ENCODE measurements at places on chromosomes 7 and 10.

GRCh38 chr7:38822549-38822948, 86.4 kb downstream of the VPS41 start:
- no peak for DNase-seq

DNA sequence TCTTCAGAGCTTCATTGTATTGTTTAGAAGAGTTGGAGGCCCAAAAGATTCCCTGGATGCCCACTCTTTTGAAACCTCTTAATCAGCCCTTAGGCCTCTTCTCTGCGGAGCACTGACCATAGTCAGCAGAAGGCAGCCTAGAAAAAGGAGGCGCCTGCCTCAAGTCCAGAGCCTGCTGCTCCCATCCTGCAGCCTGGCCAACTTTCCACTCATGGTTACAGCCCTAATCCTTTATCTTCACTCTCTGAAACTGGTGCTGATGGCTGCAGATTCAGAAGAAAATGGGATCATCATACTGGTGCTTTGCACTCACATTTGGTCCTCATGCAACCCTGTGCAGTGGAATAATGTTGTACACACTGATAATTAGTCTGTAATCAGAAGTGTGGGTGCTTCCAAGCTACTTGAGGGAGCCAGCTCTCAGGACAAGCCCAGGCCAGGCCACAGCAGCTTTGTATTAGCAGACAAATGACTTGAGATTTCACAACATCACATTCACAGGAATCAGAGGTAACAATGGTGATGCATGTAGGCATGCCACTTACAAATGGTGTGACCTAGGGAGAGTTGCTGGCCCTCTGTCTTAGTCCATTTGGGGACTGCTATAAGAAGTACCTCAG, 272.9 kb downstream of the GALNT17 start:
- DNase-seq: no peak

DNA sequence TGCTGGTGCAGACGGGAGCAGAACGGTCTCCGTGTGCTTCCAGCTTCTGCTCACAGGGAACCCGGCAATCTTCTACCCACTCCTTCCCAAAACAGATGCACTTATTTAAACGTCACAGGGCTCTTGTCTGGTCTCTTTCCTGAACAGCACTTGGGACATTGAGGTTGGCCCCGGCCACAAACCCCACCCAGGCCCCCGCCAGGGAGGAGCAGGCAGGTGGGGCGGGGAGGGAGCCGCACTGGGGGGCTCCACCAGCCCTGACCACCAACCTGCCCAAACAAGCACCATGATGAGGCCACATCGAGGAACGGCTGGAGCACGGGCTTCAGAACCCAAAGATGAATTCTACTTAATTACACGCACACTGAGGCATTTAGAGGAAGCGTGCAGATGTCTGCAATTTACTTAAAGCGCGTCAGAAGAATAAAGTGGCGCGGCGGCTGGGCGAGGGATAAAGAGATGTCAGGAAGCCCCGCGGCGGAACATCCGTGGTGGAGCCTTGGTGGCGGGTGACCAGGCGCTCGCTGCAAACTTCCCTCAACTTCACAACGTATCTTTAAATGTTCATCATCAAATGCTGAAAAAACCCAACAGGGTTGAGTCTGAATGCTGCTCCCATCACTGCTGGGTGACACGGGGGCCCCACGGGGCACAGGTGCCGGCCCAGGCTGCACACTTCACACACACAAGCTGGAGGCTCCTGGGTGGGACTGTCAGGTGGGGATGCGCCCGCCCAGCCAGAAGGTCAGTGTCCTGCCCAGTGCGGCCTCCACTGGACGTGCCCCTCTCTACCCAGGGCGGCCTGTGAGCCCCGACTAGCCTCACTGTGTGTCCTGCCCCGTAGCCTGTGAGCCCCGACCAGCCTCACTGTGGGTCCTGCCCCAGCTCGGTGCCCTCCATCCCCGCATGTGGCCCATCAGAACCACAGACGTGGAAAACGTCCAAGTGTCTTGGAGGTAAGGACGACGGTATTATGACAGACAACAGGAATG, 279.2 kb downstream of the MAD1L1 start:
- DNase-seq: no peak

DNA sequence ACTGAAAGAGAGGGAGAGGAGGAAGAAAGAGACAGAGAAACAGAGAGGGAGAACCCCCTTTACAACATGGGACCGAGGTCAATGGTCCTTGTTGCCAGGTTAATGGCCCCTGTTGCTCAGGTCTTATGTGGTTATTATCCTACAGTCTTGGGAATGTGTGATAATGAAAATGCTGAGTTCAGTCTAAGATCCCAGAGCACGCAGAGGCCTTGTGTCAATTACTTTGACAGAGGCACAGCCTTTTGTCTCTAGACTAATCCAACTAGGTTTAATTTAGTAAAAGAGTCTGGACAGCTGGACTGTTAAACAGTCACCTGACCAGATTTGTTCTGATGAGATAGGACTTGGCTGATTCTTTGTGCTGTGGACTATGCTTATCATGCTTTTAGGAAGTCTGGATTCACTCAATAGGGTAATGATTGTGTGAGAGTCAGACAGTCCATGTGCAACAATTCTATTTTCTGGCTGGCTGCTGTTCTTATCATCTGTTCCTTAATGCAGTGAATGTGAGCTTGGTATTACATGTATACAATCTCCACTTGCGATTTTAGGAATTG, 157.4 kb upstream of the MAGI2 start:
- no peak for DNase-seq

- no peak for DNase-seq
Observed at GRCh38 chr7:106740806-106741205, 79.8 kb upstream of the CCDC71L start.

DNA sequence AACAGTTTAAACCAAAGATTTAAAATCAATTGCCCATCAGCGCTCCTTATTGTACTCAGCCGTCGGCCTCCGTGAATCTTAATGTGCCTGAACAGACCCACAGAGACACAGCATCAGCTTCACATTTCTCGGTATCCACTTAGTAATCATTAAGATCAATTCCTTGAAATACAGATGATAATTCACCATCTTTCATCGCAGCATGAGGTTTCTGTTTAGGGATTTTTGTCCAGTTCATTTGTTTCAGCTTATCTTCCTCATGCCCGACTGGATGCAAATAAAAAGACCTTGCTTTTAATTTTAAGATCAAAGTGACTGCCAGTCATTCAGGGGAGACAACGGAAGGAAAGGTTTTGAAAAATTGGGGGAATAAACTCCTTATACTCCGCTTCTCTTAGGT, 207.8 kb downstream of the WDR37 start:
- no peak for DNase-seq

DNA sequence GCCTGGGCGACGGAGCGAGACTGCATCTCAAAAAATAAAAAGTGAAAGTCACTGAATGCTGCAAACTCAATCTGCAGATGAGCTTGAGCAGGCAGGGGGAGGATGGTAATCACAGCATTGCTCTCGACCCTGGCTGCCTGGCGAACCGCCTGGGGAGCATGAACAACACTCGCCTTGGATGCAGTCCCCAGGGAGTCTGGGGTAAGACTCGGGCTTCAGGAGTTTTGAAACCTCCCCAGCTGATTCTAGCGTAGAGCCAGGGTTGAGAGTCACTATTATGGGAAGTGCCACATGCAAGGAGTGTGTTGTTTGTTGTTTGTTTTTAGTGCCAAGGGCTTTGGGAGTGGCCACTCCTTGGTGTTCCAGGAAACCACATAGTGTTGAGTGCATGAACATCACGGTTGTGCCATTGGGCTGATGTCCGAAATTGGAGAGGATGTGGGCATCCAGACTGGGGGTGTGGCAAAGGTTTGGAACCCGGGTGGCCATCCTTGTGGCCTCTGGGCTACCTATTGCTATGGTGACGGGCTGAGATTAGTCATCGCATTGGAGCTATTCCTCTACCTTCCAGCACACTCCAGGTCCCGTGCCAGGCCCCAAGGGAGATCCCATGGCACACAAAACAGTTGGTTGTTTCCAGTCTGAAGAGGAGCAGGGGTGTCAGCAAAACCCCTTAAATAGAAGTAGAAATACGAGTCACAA, 92.6 kb downstream of the RGS10 start:
- no peak for DNase-seq

- DNase-seq: no peak
Observed at GRCh38 chr10:128473911-128474310, 347.7 kb upstream of the MKI67 start.

- DNase-seq: no peak
Observed at GRCh38 chr7:16758631-16759611, 5.4 kb downstream of the TSPAN13 start.

DNA sequence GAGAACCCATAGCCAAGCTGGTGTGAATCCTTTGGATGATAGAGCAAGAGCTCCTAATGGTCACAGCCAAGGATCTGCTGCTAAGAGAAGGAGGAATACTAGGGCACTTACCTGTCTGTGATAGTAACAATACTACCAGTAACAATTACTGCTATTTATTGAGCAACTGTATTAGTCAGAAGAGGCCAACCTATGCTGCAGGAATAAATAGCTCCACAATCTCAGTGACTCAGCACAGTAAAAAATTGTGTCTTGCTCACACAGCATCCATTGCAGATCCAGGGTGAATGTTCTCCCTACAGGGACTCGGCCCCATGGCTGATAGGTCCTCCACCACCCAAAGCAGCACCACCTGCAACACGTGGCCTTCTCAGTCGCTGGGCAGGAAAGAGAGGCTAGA, 257.6 kb upstream of the ZMIZ1 start:
- no peak for DNase-seq

DNA sequence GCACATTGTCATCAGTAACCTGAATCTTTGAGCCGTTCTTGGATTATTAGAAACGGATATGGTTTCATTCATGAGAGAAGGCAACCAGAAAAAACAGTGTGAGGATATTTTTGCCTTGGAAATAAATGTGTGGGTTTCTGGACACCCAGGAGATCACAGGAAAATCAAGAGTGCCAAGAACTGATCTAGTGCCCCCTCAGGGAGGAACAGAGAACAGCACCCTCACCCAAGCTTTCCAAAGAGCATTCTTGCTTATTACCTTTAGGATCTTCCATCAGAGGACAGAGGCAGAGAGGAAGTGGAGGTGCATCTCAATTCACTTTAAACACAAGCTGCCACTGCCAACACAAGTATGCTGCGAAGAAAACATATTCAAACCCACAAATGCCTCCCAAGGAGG, 851.5 kb upstream of the COBL start:
- DNase-seq: no peak

- no peak for DNase-seq
Observed at GRCh38 chr7:20795361-20795760, 8.7 kb upstream of the SP8 start.

DNA sequence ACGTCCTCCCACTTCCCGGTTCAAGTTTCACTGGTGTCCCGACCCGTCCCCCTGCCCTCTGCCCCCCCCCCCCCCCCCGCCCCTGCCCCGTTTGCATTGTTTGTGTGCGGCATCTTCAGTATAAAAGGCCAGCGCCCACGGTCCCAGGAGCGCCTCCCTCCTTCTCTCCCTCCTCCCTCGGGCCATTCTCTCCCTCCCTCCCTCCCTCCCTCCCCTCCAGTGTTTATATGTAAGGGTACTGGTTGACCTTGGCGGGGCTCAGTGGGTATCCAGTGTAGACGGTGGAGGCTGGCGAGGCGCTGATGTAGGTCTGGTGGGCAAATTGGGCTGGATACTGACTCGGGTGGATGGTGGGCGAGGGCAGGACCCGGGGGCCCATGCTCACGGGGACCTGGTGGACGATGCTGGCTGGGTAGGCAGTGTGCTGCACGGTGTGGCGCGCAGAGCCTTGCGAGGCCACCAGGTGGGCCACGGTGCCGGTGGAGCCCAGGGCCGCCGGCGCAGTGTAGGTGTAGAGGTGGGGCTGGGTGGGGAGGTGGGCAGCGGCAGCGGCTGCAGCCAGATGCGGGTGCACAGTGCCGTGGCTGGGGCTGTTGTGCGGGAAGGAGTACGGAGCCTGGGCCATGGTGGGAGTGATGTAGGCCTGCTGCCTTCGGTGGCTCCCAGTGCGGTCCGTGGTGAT, 49.4 kb downstream of the CLEC2L start:
- no peak for DNase-seq

DNA sequence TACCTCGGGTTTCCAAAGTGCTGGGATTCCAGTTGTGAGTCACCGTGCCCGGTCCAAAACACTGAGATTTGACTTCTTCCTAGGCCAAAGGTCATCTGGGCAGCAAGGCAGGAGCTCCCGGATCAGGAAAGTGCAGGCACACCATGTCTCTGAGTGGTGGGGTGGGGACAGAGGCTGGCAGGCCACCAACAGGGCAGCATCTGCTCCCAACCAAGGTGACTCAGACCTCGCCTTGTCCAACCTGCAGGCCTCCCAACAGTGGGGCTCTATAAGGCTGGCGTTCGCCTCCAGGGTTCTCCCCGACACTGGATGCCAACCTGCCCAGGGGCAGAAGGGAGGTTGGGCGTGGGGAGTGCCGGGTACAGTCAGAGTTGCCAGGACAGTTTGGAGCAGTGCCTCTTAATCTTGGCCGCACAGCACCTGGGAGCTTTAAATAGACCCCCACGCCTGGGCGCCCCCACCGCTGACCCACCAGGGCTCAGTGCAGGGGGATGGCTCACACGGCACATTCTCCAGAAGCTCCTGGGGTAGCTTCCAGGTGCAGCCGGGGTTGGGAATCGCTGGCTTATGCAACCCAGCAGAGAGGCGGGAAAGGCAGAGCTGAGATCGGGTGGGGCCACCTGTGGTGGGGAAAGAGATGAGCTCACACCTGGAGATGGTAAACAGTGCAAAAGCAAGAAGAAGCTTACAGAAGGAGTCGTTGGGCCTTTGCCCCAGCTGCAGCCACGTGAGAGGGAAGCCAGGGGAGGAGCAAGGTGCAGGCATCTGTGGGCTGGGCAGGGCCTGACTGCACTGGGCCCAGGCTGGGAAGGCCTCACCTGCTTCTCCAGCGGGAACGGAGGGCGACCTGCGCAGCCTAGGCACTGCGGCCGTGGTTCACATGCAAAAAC, 10.9 kb downstream of the CALML5 start:
- no peak for DNase-seq

DNA sequence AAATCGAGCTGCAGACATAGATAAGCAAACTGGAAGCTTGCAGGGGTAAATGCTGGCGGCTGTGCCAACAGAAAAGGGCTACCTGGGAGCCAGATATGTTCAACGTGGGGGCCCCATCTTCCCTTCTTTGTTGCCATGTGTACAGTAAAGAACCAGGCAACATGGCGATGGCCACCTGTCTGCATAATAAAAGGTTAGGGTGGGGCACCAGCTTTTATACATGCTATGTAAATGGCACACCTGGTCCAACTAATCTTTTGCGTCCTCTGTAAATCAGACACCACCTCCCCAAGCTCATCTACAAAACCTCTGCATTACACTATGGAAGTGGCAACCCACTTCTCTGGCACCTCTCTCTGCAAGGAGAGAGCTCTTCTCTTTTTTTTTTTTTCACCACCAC, 13.9 kb downstream of the BUD31 start:
- DNase-seq: no peak

DNA sequence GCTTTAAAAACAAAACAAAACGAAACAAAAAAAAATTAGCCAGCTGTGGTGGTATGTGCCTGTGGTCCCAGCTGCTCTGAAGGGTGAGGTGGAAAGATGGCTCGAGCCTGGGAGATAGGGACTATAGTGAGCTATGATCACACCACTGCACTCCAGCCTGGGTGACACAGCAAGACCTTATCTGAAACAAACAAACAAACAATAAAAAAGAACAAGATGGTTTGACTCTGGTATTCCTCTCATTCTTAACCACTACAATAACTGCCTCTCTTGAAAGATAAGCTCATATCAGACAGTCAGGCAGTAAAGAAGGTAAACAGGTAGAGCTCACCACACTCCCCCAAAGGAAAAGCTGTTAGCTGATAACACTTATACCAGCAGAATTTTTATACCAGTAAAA, 14.1 kb upstream of the DUSP5 start:
- no peak for DNase-seq

Data from left renal pelvis (tissue), 4 donors.